ENCODE measurements at places on chromosomes 5 and 9.

GRCh38 chr5:81908044-81908443 lies 63.8 kb upstream of the ATG10 start:
- no peak for DNase-seq

GRCh38 chr9:18333157-18333556 lies 140.8 kb upstream of the ADAMTSL1 start:
- DNase-seq, result no peak

GRCh38 chr5:37477426-37477825 lies 98.3 kb downstream of the WDR70 start:
- no peak for DNase-seq

DNA sequence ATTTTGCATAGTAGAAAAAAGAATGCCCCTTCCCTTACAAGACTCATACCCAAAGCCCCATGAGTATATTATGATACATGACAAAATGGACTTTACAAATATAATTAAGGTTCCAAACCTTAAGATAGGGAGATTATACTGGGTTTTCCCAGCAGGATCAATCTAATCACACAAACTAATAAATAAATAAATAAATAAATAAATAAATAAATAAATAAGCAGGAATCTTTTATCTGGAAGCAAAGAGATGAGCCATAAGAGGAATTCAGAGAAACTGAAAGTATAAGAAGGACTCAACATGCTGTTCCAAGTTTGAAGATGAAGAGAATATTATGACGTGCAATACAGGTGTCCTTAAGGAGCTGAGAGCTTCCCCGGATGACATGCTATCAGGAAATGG lies 1174.5 kb downstream of the DTWD2 start:
- no peak for DNase-seq

- peak; percentile 42 for DNase-seq
Observed at GRCh38 chr9:99296291-99296951, 74.3 kb downstream of the SEC61B start.

GRCh38 chr9:73173557-73174329 lies 22.1 kb downstream of the ANXA1 start:
- no peak for DNase-seq

DNA sequence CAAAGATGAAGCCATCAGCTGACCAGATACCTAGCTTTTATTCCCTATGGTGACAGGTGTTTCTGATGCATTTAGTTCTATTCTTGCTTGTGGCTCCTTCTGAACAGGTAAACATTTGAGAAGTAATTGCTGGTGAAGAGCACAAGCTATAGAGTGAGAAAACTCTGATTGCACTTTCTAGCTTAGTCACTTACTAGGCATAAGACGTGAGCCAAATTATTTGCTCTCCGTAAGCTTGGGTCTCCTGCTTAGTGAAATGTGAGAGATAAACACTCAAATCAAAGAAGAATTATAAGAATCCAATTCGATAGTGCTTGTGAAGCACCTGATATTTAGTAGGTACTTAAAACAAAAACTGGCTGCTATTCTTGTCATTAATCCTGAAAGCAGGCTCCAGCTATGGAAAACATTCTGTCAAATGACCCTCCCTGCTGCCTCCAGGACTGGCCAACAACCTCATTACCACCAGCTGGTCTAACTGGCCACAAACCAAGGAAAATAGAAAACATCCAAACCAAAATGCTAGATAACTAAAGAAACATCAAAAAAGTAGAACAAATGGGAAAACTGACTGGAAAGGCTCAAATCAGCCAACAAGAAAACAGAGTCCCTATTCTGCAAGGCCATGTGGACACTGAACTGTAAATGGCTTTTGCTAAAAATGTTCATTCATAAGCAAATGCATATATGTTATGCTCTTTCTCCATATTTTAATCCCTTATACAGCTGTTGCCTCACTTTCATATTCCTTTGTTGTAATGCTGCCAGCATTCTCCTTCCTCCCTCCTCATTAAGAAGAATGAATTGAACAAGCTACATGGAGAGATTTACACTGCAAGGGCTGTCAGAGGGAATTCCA lies 616.1 kb downstream of the DTWD2 start:
- DNase-seq, result no peak

Measured in large intestine (tissue), 12 donors.